Head of caudate nucleus (tissue), 42 donors: ENCODE measurements at places on chromosomes 5 and 9.
A peak's percentile ranks its signal among the peaks of the same experiment; 100 is the strongest.

- no peak for DNase-seq
These were observed 164.9 kb downstream of the CD180 start for GRCh38 chr5:67031692-67032091.

GRCh38 chr5:172439785-172440477 is 14.4 kb downstream of the SH3PXD2B start:
- peak; percentile 65 for DNase-seq

GRCh38 chr5:15600035-15600434 is 100.1 kb downstream of the FBXL7 start:
- DNase-seq = no peak

DNA sequence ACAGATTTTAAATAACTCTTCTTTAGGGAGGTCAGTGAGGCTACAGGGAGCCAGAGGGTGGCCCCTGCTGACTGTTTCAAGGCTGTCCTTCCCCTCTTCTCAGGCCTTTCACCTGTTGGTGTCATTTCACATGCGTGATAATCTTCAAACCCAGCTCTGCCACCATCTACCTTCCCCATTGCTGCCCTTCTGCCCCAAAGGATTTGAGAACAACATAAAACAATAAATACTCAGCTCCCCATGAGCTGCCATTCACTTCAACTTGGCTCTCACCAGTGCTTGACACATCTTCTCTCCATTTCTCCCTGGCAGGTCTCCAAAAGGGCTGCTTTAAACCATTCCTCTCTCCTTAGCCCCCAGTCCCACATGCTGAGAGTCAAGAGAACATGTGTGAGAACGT is 75.5 kb upstream of the PALM2AKAP2 start:
- no peak for DNase-seq

- DNase-seq = no peak
These were observed 18.4 kb upstream of the ERCC6L2 start for GRCh38 chr9:95857124-95857523.

DNA sequence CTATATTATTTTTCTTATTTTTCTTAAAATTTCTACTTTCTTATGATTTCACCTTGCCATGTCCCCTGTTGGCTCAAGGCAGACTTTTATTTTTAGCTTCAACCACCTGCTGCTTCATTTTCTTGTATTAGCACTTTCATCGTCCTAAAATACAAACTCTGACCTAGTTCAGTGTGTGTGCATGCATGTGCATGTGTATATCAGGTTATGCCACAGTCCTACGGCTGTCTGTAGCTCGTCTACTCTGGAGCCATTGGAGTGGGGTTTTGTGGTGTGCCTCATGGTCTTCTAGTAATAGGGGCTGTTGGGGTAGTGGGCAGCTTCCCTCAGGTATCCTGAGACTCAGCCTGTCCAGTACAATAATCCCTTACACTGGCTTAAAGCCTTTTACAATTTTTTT is 13.4 kb upstream of the SPINK1 start:
- no peak for DNase-seq

GRCh38 chr5:61301341-61302199 is 30.5 kb upstream of the ZSWIM6 start:
- no peak for DNase-seq

DNA sequence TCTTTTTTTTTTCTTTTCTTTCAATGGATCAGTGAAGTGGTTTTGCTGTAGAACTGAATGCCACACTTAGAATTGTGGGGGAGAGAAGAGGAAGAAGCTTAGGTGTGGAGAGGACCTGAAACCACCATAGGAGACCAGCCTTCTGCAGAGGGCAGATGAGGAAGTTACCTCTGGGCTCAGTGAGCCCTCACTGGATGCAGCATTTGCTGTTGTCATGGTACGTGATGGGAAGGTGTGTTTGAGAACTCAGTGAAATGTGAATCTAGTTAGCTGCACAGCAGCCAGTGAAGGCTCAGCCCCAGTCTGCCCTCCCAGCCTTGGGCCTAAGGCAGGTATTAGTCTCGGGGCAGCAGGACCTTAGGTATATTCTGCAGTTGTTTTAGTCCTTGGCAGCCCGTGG is 17.5 kb downstream of the CYFIP2 start:
- DNase-seq = no peak

- DNase-seq = no peak
These were observed 11.5 kb upstream of the PPP2R2B start for GRCh38 chr5:146890066-146890465.

- DNase-seq = no peak
These were observed 411.0 kb downstream of the MAT2B start for GRCh38 chr5:163916376-163916775.

GRCh38 chr9:14769230-14769571 is 46.7 kb upstream of the CER1 start:
- DNase-seq = no peak

- peak; percentile 11 for DNase-seq
These were observed 557 bp downstream of the GNG10 start for GRCh38 chr9:111661802-111662521.

DNA sequence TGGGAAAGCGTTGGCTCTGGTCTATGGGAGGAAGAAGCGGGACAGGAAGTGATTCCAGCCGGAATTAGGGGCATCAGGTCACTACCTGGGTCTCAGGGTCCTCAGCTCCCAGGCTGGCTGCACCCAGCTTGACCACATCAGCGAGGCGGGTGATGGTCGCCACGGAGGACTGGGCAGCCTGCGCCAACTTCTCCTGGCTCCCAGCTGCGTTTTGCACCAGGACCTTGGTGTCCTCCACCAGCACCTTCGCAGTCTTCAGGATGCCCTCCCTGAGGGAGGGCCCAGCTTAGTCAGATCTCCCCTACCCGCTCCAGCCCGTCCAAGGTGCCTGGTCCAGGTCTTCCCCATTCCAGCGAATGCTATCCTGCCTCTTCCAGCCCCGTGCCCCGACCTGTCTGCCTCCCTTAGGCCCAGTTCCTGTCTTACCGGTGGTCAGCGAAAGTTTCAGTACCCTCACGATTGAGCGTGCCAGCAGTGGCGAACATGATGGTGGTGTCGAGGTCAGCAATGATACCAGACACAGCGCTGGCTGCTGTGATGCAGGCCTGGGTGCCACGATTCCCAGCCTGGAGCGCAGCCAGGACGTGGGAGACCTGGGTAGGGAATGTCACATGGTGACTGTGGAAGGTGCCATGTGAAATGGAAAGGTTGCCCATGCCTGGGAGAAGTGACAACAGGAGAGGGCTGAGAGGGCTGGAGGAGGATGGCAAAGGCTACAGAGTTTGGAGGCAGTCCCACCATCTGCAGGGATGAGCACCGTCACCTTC is 14.4 kb upstream of the TPM2 start:
- DNase-seq = no peak

DNA sequence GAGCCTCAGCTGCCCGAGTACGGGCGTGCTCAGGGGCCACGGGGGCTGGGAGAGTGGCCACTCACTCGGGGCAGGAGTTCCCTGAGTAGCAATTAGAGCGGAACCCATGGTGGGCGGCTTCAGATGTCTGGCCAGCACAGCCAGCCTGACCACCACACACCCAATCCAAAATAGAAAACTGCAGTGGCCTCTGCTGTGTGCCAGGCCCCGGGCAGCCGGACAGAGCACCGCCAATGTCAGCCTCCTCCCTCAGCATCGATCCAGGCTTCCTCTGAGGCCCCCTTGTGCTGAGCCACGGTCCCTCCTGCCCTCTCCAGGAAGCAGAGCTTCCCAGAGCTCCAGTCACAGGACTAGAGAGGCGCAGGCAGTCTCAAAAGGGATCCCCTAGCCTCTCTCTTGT is 2.7 kb downstream of the ADAMTS2 start:
- DNase-seq = no peak

- DNase-seq = no peak
These were observed 201.9 kb downstream of the ZNF608 start for GRCh38 chr5:124544366-124545055.

DNA sequence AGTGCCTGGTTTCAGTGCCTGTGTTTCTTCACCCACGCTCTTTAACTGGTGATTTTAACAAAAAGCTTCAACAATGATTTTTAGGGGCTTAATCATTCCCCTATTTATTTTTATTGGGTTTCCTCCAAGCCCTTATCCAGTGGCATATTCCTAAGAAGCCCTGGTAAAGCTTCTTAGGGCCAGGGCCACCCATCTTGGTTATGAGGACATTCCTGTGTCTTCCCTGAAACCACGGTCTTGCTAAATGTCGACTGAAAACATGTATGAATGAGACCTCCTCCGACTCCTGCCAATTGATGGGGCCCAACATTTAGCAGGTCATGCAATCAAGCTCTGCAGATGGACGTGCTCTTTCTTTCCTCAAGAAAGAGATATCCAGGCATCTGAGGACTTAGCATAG is 13.7 kb upstream of the CARTPT start:
- DNase-seq = no peak

DNA sequence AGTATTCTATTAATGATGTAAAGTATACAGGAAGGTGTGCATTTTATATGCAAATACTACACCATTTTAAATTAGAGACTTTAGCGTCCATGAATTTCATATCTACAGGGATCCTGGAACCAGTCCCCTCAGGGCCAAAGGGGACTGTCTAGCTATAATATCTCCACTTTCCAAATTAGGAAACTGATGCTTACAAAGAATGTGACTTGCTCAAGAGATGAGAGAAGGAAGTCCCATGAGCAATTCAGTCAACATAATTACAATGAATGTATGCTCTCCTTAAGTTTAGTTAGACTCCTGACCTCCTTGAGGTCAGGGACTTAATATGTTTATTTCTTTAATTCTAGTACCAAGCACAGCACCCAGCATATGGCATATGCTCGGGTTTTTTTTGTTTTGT is 23.7 kb downstream of the NIPBL start:
- DNase-seq = no peak

DNA sequence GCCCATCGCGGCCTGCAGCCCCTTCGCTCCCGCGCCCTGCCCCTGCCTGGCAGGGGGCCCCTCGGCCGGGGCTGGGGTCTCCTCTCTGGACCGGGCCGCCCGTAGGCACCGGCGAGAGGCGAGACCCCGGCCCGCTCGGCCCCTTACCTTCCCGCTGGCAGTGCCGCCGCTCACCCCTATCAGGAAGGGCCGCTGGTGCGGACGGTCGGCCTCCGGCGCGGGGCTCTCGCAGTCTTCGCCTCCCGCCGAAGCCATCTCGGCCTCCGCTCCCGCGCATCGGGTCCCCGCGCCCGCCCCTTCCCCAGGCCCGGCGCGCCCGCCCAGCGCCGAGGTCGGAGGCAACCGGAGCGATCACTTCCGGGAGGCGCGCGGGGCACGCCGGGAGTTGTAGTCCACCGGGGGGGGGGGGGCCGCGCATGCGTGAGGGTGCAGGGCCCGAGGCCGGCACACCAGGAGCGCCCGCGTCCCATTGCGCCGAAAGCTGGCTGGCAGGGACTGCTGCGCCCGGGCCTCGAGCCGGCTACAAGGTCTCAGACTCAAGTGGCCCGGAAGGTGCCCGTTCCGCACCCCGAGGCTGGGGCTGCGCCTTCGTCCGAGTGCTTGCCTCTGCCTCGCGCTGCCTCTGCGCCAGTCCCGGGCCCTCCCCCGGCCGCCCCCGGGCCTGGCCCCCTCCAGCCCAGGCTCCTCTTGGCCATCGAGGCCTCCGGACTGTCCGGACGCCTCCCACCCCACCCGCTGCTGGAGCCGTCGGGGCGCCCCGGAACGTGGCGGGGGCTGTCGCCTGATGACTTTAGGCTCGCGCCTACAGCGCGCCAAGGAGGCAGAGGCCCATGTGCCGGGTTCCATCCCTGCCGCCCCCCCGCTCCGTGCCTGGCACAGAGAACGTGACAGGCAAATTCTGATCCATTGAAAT is at the start of gene UCK1:
Gene UCK1, minus strand, starts transcription at position 344 of the 913 bp plus-strand sequence. Its CDS starts 89 bp downstream, at position 255.
- peak; percentile 85 for DNase-seq

GRCh38 chr5:22390888-22391287 is 462.3 kb downstream of the CDH12 start:
- DNase-seq = no peak

DNA sequence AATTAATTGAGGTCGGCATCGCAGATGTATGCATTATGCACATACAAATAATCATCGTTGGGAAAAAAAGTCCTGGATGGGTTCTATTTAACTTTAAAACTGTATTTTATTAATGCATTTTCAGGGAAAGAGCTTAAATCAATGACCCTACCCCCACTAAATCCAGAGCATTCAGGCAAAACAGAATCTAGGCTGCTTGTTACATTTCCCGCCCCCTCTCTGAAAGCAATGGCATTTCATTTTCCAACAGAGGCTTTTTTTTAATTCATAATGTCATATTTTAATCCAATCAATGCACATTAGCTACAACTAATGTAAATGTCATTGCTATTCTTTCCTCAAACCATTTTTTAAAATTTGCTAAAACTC is 117.4 kb upstream of the GRIA1 start:
- DNase-seq = no peak

GRCh38 chr9:34059954-34060353 is 11.3 kb upstream of the UBAP2 start:
- DNase-seq = no peak

GRCh38 chr5:14457476-14457875 is 124.1 kb upstream of the OTULINL start:
- no peak for DNase-seq

- no peak for DNase-seq
These were observed 3.1 kb upstream of the FAM120AOS start for GRCh38 chr9:93456504-93456903.

DNA sequence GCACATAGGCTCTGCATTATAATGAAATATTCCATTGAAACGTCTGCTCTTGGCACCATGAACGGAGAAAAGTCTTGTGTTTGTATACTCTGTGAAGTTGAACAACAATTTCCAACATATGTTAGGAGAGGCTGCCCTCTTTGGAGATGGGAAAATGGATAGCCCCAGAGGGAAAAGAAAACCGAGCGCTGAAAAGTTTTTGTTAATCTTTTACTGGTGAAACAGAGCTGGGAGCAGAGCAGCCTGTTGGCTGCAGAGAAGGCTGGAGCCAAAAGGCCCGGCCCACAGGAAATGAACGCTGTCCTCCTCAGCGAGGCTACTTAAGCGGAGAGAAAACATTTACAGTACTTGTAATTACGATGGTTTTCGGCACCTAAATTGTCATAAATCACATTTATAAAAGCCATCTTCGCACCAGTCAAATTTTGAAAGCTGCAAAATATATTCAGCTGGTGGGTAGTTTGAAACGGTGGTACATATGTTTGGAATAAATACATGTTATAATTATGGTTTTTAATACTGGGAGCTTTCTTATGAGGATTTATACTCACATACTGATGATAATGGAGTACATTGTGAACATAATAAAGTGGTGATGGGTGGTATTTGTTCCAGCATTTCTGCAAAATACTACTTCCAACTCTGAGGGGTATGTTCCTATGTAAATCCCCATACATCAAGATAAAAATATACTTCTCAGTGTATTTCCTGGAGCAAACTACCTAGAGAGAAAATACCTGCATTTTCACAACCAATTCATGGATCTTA is 129.6 kb upstream of the CNTLN start:
- DNase-seq = no peak

- DNase-seq = no peak
These were observed 8.4 kb downstream of the SEMA6A start for GRCh38 chr5:116566251-116566650.

GRCh38 chr9:132740526-132741309 is 70.5 kb downstream of the GTF3C4 start:
- DNase-seq = no peak

GRCh38 chr9:101705135-101705661 is 33.2 kb downstream of the GRIN3A start:
- DNase-seq = peak; percentile 11
